ENCODE measurements at places on chromosomes 7 and 10.

GRCh38 chr7:31465285-31465684 lies 48.6 kb upstream of the ITPRID1 start:
- no peak for DNase-seq
- 0 out of 2 replicates have a peak, but pooled peaks cover 6% of the 10 kb centered on the region for H3K4me1 ChIP-seq
- H3K27me3 ChIP-seq = no peaks in the 10 kb centered on the region

GRCh38 chr7:129898502-129899160 lies 54.1 kb downstream of the UBE2H start:
- DNase-seq = no peak
- no peak overlapping the region for H3K27ac ChIP-seq
- no peaks in the 10 kb centered on the region for H3K27me3 ChIP-seq

- H3K4me3 ChIP-seq = no peak overlapping the region
- H3K4me1 ChIP-seq = no peaks in the 10 kb centered on the region
- no peaks in the 10 kb centered on the region for H3K36me3 ChIP-seq
- H3K27ac ChIP-seq = no peak overlapping the region
Measured at GRCh38 chr10:44828508-44829142, 82.5 kb upstream of the TMEM72 start.

GRCh38 chr7:130956417-130957136 lies 222.6 kb upstream of the KLF14 start:
- peaks cover 13% of the 10 kb centered on the region for H3K4me1 ChIP-seq
- no peaks in the 10 kb centered on the region for H3K27me3 ChIP-seq
- H3K27ac ChIP-seq = no peak overlapping the region
- DNase-seq = no peak
- no peak overlapping the region for H3K4me3 ChIP-seq

GRCh38 chr10:6794441-6794840 lies 214.4 kb upstream of the PRKCQ start:
- H3K27ac ChIP-seq = no peak overlapping the region
- H3K4me3 ChIP-seq = no peak overlapping the region
- no peaks in the 10 kb centered on the region for H3K4me1 ChIP-seq
- no peak for DNase-seq
- H3K36me3 ChIP-seq = no peaks in the 10 kb centered on the region

- no peaks in the 10 kb centered on the region for H3K27me3 ChIP-seq
- no peaks in the 10 kb centered on the region for H3K36me3 ChIP-seq
Measured at GRCh38 chr7:23685731-23686130, 5.7 kb downstream of the FAM221A start.

GRCh38 chr10:19791032-19791431 lies 25.2 kb upstream of the PLXDC2 start:
- H3K4me1 ChIP-seq = no peaks in the 10 kb centered on the region
- no peak overlapping the region for H3K27ac ChIP-seq
- H3K27me3 ChIP-seq = no peaks in the 10 kb centered on the region
- no peak for DNase-seq
- no peaks in the 10 kb centered on the region for H3K36me3 ChIP-seq

DNA sequence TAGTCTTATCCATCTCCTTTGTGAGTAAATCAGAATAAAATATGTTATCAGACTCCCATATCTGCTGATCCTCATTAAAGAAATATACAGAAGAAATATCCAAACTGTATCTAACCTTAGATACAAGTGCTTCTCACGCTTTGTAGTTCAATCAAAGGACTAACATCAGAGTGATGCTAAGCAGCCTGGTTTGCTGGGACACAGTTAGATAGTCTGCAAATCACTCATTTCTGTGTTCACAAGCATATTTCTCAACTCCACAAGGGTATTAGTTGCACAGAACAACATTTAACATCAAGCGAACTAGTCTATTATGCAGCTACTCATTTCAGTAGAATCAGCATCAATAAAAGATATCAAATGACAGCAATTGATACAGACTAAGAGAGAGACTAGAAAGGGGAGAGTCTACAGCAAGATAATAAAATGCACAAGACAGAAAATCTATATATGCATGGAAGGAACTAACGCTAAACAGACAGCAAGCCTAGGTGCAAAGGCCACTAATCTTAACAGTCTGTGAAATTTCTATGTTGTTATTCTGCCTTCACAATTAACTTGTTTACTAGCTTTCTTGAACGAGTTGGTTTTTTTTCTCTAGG lies 30.0 kb downstream of the DNAJC12 start:
- no peak for DNase-seq

- no peak overlapping the region for H3K4me3 ChIP-seq
- H3K27me3 ChIP-seq = no peaks in the 10 kb centered on the region
- H3K4me1 ChIP-seq = peaks cover 7% of the 10 kb centered on the region
- no peak overlapping the region for H3K27ac ChIP-seq
- no peaks in the 10 kb centered on the region for H3K36me3 ChIP-seq
Measured at GRCh38 chr10:78441694-78442093, 408.0 kb downstream of the RPS24 start.

- H3K4me1 ChIP-seq = no peaks in the 10 kb centered on the region
- no peaks in the 10 kb centered on the region for H3K27me3 ChIP-seq
- H3K27ac ChIP-seq = no peak overlapping the region
- H3K36me3 ChIP-seq = no peaks in the 10 kb centered on the region
Measured at GRCh38 chr7:109549471-109550193, 980.0 kb downstream of the DNAJB9 start.

DNA sequence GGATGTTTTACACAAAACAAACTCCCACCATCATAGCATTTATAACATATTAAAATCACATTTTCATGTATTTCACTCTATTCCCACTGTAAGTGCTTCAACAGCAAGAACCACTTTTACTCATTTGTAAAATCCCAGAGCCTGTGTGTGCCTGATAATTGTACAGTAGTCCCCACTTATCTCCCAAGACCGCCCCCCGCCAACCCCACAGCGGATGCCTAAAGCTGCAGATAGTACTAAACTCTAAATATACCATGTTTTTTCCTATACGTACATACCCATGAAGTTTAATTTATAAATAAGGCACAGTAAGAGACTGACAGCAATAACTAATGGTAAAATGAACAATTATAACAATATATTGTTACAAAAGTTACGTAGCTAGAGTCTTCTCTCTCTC lies 33.5 kb downstream of the EZH2 start:
- no peaks in the 10 kb centered on the region for H3K27me3 ChIP-seq
- no peak overlapping the region for H3K27ac ChIP-seq
- H3K4me1 ChIP-seq = 0 out of 2 replicates have a peak, but pooled peaks cover 7% of the 10 kb centered on the region
- no peak overlapping the region for H3K4me3 ChIP-seq

GRCh38 chr7:30886608-30887011 lies 25.0 kb upstream of the AQP1 start:
- no peaks in the 10 kb centered on the region for H3K4me1 ChIP-seq
- H3K27ac ChIP-seq = no peak overlapping the region
- no peak overlapping the region for H3K4me3 ChIP-seq
- no peaks in the 10 kb centered on the region for H3K36me3 ChIP-seq
- no peak for DNase-seq

DNA sequence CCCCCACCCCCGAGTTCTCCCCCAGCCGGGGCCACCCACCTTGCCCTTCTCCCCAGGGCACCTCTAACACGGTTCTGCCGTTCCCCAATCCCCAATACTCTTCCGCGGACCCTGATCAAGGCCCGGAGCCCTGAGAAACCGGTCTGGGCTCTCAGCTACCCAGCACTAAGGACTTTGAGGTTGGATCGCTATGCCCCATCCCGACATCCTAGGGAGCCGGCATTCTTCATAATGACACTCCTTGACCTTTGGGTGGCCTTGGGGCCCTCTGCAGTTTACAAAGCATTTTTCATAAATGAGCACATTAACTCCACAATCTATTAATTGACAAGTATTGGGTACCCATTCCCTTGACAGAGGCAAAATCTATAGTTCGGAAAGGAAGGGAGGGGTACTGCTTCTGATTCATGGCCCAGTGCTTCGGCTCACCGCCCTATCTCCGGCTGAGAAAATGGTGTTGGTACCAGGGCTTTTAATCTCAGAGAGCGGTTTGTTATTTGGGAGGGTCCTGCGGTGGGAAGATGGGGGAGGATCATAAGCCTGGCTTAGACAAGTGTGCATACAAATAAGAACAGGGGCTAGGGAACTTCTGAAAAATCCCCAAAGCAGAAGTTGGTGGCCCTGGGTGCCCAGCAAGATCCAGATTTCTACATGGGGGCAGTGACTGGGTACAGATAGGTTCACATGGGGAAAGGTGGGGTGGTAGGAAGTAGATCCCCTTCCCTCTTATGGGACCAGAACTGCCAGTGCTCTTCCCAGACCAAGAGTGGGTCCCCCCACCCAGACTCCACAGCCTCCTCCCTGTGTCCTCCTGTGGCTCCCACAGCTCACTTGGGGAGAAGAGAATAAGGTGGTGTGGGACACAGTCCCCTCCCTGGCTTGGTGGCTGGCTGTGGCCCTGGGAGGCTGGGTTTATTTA lies 3.2 kb downstream of the IMPDH1 start:
- peaks cover 14% of the 10 kb centered on the region for H3K4me1 ChIP-seq
- DNase-seq = no peak
- no peaks in the 10 kb centered on the region for H3K36me3 ChIP-seq
- H3K4me3 ChIP-seq = no peak overlapping the region
- H3K27me3 ChIP-seq = peaks cover 20% of the 10 kb centered on the region

DNA sequence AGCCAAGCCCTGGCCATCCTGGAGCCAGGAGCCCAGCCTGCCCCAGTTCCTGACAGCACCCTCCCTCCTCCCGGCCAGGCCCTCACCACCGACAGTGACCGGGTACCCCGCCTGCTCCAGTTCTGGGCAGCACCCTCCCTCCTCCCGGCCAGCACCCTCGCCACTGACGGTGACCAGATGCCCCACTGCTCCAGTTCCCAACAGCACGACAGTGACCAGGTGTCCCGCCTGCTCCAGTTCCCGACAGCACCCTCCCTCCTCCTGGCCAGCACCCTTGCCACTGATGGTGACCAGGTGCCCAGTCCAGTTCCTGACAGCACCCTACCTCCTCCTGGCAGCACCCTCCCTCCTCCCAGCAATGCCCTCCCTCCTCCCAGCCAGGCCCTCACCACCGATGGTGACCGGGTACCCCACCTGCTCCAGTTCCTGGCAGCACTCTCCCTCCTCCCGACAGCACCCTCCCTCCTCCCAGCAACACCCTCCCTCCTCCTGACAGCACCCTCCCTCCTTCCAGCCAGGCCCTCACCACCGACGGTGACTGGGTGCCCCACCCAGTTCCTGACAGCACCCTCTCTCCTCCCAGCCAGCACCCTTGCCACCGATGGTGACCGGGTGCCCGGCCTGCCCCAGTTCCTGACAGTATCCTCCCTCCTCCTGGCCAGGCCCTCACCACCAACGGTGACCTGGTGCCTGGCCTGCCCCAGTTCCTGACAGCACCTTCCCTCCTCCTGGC lies 40.3 kb downstream of the VIPR2 start:
- H3K27me3 ChIP-seq = peaks cover 17% of the 10 kb centered on the region
- no peak overlapping the region for H3K4me3 ChIP-seq
- no peak for DNase-seq
- no peaks in the 10 kb centered on the region for H3K36me3 ChIP-seq
- no peaks in the 10 kb centered on the region for H3K4me1 ChIP-seq

DNA sequence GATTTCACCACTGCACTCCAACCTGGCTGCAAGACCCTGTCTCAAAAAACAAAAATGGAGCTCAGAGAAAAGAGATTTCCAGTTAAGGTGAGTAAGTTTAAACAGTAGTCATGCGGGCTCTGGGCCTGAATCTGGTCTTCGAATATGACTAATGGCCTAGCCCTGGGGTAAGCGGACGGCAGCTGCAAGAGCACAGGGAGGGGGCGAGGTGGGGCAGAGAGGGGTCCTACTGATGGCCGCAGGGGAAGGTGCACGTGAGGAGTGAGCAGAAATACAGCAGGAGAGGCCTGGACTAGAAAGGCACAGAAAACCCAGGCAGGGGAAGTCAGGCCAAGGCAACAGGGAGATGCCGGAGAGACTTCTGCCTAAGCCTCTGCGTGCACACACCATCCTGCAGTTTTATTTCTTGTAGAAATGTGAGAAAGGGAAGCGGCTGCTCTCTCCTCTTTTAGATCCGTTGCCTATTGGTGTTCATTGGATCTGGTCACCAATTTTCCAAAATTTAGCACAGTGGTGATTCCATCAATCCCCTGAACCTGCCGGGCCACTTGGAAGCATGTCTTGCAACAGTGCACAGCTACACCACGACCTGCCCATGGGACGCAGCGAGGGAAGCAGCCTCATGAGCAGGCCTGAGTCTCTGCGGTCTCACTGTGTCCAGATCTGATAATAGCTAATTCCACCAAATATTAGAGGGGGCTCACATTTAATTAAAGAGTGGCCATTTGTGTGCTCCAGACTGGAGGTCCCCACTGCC lies 139.0 kb downstream of the PAXIP1 start:
- DNase-seq = no peak
- no peaks in the 10 kb centered on the region for H3K4me1 ChIP-seq
- no peak overlapping the region for H3K4me3 ChIP-seq
- peaks cover 24% of the 10 kb centered on the region for H3K27me3 ChIP-seq

DNA sequence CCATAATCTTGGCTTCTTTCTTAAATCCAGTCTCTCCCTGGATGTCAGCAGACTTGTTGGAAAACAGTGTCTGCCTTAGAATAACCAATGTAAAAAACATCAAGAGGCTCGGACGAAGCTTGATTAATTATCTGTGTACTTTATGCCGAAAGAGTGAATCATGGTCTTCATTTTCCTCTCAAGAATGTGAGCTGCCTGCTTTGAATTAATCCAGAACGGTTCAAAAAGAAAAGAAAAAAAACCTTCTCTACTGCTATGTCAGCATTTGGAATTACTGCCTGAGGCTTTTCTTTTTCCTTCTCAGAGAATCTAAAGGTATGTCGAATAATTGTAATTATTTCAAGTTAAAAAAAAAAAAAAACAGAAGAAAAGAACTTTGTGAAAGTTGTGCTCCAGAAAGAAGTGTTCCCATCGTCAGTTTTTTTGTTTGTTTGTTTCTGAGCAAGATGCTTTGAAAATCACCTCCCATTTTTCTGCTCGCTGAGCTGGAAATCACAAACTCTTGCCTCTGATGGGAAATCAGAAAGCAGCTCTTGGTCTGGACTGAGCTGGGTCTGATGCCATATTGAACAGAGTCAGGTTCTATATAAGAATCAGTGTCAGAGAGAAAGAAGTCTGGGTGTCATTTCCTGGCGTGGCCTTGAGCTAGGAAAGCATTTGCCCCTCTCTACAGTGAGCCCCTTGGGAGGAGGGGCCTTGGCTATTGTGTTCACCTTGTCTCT lies 20.2 kb downstream of the PLPP4 start:
- H3K27ac ChIP-seq = no peak overlapping the region
- H3K4me3 ChIP-seq = no peak overlapping the region
- no peaks in the 10 kb centered on the region for H3K36me3 ChIP-seq
- H3K4me1 ChIP-seq = no peaks in the 10 kb centered on the region
- DNase-seq = no peak
- H3K27me3 ChIP-seq = no peaks in the 10 kb centered on the region

DNA sequence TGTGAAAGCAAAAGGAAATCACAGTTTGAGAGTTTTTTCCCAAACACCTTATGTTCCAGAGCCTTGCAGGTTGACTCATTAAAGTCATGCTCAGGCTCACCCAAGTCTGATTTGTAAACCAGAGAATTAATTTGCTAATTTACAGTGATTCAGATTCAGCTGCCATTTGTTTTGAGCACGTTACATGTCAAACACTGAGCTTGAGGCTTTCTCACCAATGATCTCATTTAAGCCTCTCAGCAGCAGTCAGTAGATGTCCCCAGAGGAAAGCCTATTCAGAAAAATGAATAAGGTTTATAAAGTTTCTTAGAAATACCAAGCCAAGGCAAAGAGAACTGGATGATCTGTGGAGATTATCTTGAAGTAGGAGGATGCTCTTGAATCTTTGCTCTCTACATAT lies 420.4 kb downstream of the HTR7 start:
- H3K27me3 ChIP-seq = no peaks in the 10 kb centered on the region
- H3K4me1 ChIP-seq = no peaks in the 10 kb centered on the region
- no peak overlapping the region for H3K27ac ChIP-seq
- H3K4me3 ChIP-seq = no peak overlapping the region
- H3K36me3 ChIP-seq = no peaks in the 10 kb centered on the region

Measured in MM.1S (cell line).